ENCODE measurements at places on chromosomes 13 and 19.
A peak's percentile ranks its signal among the peaks of the same experiment; 100 is the strongest.

- H3K4me3 ChIP-seq, result no peak overlapping the region
- H3K36me3 ChIP-seq, result no peaks in the 10 kb centered on the region
- no peaks in the 10 kb centered on the region for H3K4me1 ChIP-seq
- H3K27me3 ChIP-seq, result no peaks in the 10 kb centered on the region
These were observed 343.6 kb downstream of the SLITRK1 start for GRCh38 chr13:83538636-83539035.

DNA sequence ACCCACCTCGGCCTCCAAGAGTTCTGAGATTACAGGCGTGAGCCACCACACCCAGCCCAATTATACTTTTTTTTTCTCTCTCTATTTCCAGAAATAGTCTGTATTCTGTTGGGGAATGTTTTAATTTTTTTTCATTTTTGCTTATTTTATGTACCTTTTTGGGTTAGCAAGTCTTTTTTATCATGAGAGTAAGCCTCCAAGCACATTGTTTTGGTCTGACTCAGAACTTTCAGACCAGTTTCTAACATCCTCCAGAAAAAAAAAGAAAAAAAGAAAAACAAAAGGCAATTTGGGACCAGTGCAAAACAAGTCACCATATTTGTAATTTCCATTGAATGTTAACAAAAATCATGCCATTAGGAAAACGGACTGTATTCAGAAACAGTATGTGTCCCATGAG is 1465.5 kb downstream of the SLITRK5 start:
- H3K36me3 ChIP-seq, result no peaks in the 10 kb centered on the region
- no peak overlapping the region for H3K27ac ChIP-seq
- no peaks in the 10 kb centered on the region for H3K4me1 ChIP-seq

DNA sequence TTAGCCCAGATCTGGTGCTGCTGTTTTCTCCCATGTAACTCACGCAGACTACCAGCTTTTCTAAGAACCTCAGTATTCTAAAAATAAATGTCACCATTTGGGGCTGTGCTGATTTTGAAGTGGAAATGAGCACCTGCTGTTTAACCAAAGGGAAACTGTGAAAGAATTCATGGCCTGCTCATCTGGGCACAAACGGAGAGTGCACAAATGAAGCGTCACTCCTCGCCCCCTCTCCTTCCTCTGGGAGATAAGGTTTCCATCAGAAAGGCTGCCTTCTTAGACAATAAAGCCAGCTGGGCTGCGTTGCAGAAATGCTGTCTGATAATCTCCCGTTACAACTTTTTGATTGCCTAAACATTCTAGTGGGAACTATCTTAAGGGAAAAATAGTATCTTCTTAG is 73.7 kb upstream of the SLC15A1 start:
- no peak overlapping the region for H3K27ac ChIP-seq
- peaks cover 19% of the 10 kb centered on the region for H3K4me1 ChIP-seq

GRCh38 chr19:47209319-47210179 is 21.4 kb downstream of the BBC3 start:
- no peaks in the 10 kb centered on the region for H3K36me3 ChIP-seq
- no peak for DNase-seq
- H3K4me1 ChIP-seq, result peaks cover 3% of the 10 kb centered on the region
- peak overlapping the region; percentile 55 for H3K27ac ChIP-seq
- H3K27me3 ChIP-seq, result no peaks in the 10 kb centered on the region
- H3K4me3 ChIP-seq, result no peak overlapping the region

DNA sequence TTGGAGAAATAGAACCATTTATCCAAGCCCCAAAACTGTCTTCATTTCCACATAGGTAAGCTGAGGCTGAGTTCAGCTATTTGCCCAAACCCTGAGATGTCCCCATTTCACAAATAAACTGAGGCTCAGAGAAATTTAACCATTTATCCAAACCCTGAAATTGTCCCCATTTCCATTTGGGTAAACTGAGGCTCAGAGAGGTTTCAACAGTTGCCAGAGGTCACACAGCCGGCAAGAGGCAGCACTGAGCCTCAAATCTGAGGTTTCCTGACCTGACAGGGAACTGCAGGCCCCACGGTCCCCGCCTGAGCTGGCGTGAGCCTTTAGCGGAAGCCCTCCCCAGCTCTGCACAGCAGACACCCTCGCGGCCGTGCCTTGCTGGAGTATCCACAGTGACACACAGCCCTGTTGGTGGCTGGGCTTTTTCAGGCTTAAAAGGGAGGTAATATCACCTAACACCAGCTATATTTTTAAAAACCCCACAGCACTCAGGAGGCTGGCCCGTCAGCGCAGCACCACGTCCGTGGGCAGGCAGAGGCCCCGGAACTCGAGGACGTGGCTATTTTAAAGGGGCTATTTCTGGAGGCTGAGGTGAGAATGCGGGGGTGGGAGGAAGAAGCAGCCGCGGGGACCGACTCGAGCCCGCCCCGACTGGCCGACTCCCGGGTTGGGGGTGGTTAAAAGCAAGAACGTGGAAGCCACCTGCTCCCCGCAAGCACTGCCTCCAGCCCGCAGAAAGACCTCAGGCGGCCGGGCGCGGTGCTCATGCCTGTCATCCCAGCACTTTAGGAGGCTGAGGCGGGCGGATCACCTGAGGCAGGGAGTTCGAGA is 18.5 kb downstream of the PTPRS start:
- no peak for DNase-seq
- no peak overlapping the region for H3K4me3 ChIP-seq
- no peaks in the 10 kb centered on the region for H3K36me3 ChIP-seq
- no peak overlapping the region for H3K27ac ChIP-seq
- H3K27me3 ChIP-seq, result no peaks in the 10 kb centered on the region

DNA sequence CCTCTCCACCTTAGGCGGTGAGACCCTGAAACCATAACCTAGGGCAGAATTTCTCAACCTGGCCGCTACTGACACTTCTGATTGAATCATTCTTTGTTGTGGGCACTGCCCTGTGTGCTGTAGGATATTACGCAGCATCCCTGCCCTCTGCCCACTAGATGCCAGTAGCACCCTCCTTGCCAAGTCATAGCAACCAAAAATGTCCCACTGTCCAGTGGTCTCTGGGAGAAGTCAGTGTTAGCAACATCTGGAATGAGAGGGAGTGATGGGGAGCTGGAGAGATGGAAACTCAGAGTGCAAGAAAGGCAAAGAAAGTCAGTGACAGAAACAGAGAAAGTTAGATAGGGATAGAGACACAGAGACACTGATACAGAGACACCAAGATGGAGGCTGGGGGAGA is 13.6 kb downstream of the KLK4 start:
- no peak overlapping the region for H3K4me3 ChIP-seq
- H3K27me3 ChIP-seq, result peaks cover 11% of the 10 kb centered on the region
- no peak for DNase-seq
- H3K27ac ChIP-seq, result no peak overlapping the region
- no peaks in the 10 kb centered on the region for H3K4me1 ChIP-seq

DNA sequence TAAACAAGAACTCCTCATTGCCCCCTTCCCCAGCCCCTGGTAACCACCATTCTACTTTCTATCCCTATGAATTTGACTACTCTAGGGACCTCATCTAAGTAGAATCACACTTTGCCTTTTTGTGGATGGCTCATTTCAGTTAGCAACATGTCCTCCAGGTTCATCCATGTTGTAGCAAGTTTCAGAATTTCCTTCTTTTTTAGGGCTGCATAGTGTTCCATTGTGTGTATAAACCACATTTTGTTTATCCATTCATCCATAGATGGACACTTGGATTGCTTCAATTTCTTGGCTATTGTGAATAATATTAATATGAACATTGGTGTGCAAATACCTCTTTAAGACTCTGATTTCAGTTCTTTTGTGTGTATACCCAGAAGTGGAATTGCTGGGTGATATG is 4.8 kb upstream of the DHRS12 start:
- no peak for DNase-seq
- no peaks in the 10 kb centered on the region for H3K36me3 ChIP-seq
- H3K27me3 ChIP-seq, result no peaks in the 10 kb centered on the region
- H3K27ac ChIP-seq, result no peak overlapping the region

GRCh38 chr13:89812856-89813255 is 1534.6 kb upstream of the MIR17HG start:
- H3K36me3 ChIP-seq, result no peaks in the 10 kb centered on the region
- DNase-seq, result no peak
- no peak overlapping the region for H3K27ac ChIP-seq
- H3K4me1 ChIP-seq, result no peaks in the 10 kb centered on the region

- H3K27ac ChIP-seq, result peak overlapping the region; percentile 6
- H3K4me1 ChIP-seq, result no peaks in the 10 kb centered on the region
- no peaks in the 10 kb centered on the region for H3K36me3 ChIP-seq
- H3K4me3 ChIP-seq, result no peak overlapping the region
- no peaks in the 10 kb centered on the region for H3K27me3 ChIP-seq
These were observed 152.4 kb downstream of the DCLK1 start for GRCh38 chr13:35978607-35979316.

DNA sequence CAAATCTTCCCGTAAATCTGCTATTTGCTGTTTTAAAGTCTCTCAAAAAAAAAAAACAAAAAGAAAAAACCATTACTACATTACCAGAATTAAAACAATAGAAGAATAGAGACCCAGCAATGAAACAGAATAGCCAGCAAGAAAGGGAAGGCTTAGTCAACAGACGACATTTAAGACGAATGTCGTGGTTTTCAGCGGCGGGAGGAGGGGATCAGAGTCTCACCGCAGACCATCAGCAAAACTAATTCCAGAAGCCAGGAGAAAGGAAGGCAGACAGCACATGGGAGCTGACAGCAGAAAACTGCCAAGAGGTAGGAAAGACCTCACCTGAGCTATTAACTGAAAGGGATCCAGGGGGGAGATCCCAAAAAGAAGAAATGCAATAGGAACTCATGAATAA is 128.9 kb downstream of the RNF17 start:
- H3K36me3 ChIP-seq, result no peaks in the 10 kb centered on the region
- no peaks in the 10 kb centered on the region for H3K27me3 ChIP-seq
- DNase-seq, result no peak
- no peak overlapping the region for H3K27ac ChIP-seq
- H3K4me3 ChIP-seq, result no peak overlapping the region
- no peaks in the 10 kb centered on the region for H3K4me1 ChIP-seq

- H3K27ac ChIP-seq, result no peak overlapping the region
- no peaks in the 10 kb centered on the region for H3K36me3 ChIP-seq
- no peaks in the 10 kb centered on the region for H3K4me1 ChIP-seq
- DNase-seq, result no peak
These were observed 412.4 kb downstream of the SUCLA2 start for GRCh38 chr13:47588676-47589075.

DNA sequence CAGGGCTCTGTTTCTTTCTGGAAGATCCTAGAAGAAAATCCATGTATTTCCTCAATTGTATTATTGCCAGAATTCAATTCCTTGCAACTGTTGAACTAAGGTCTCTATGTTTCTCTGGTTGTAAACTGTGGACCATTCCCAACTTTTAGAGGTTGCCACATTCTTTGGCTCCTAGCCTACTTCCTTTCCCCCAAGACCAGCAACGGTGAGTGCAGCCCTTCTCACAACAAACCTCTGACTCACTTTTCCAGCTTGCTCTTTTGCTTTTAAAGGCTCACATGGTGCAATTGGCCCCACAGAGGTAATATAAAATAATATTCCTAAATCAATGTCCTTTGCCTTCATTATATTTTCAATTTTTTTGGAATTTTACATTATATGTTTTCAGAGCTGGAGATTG is 371.3 kb downstream of the SLITRK5 start:
- H3K27ac ChIP-seq, result no peak overlapping the region
- no peak overlapping the region for H3K4me3 ChIP-seq
- H3K27me3 ChIP-seq, result no peaks in the 10 kb centered on the region
- no peaks in the 10 kb centered on the region for H3K36me3 ChIP-seq
- DNase-seq, result no peak
- no peaks in the 10 kb centered on the region for H3K4me1 ChIP-seq

- peaks cover 11% of the 10 kb centered on the region for H3K4me1 ChIP-seq
- no peaks in the 10 kb centered on the region for H3K36me3 ChIP-seq
- no peak overlapping the region for H3K27ac ChIP-seq
- H3K27me3 ChIP-seq, result no peaks in the 10 kb centered on the region
These were observed 80.4 kb downstream of the DHRS12 start for GRCh38 chr13:51723529-51723928.

GRCh38 chr19:11165486-11166030 is 10.0 kb upstream of the SPC24 start:
- peaks cover 14% of the 10 kb centered on the region for H3K4me1 ChIP-seq
- H3K27ac ChIP-seq, result peak overlapping the region; percentile 91
- no peaks in the 10 kb centered on the region for H3K27me3 ChIP-seq
- DNase-seq, result no peak
- no peaks in the 10 kb centered on the region for H3K36me3 ChIP-seq
- no peak overlapping the region for H3K4me3 ChIP-seq

DNA sequence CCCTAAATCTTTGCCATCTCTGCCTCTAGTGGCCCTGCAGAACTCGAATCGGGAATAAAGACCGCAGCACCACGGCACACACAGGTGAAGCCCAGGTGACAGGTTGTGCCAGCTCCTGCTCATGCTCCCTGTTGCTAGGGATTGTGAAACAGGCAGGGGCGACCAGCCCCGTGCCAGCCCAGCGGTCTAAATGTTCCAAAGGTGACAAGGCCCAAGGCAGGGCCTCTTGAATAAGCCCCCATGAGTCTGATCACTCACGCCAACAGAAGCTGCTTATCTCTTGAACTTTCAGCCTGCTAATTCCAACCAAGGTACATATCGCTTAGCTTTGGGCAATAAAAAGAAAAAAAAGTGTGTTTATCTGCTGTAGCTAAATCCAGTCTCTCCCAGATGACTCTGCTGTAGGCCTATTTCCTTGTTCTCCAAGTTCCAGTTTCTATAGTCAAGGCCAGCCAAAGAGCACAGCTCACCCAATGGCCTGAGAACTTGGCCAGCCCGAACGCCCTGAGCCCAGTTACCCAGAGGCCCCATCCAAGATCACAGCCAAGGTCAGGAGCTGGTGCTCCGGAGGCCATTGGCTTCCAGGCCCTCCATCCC is 191.1 kb upstream of the GPR12 start:
- DNase-seq, result peak; percentile 84
- H3K27ac ChIP-seq, result peak overlapping the region; percentile 95
- H3K27me3 ChIP-seq, result no peaks in the 10 kb centered on the region
- H3K36me3 ChIP-seq, result no peaks in the 10 kb centered on the region
- no peak overlapping the region for H3K4me3 ChIP-seq

GRCh38 chr13:94351292-94351990 is 128.0 kb downstream of the DCT start:
- peak overlapping the region; percentile 60 for H3K27ac ChIP-seq
- no peak for DNase-seq
- no peaks in the 10 kb centered on the region for H3K27me3 ChIP-seq
- peaks cover 15% of the 10 kb centered on the region for H3K4me1 ChIP-seq
- H3K4me3 ChIP-seq, result no peak overlapping the region

DNA sequence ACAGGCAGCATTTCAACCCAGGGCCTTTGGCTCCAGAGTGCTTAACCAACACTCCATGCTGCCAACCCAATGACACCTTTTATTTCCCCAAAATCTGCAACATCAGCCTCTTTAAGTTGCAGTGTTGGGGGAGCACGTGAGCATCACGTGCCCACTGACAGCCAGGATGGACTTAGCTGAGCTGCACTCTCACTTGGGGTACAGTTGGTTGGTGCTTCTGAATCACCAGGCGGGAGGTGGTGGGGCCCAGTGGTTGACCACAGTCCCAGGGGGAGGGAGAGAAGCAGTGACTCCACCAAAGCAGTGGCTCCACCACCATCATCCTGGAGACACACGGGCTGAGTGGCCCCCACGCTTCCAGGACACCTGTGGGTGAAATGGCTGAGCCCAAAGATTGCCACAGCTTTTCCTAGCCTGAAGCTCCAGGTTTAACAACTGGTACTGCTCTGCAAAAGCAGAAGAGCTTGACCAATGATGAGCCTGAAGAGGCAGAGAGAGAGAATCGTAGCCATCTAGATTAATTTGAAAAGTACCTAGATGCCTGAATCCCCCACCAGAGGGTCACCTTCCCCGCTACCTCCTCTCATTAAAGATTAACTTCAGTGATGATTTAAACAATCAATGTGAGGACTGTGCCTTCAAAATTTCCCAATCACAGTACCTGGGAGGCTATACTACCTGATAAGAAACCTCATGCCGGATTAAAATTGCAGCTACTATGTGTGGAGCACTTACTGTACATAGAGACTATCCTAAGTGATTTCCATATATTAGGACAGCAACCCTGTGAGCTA is 193.8 kb downstream of the FOXO1 start:
- no peak overlapping the region for H3K4me3 ChIP-seq
- peaks cover 5% of the 10 kb centered on the region for H3K4me1 ChIP-seq
- DNase-seq, result no peak
- H3K27ac ChIP-seq, result no peak overlapping the region
- H3K36me3 ChIP-seq, result no peaks in the 10 kb centered on the region

All from hepatocyte (in vitro differentiated cells).